Bone marrow (tissue), 2 donors: ENCODE measurements at places on chromosomes 4 and X.

DNA sequence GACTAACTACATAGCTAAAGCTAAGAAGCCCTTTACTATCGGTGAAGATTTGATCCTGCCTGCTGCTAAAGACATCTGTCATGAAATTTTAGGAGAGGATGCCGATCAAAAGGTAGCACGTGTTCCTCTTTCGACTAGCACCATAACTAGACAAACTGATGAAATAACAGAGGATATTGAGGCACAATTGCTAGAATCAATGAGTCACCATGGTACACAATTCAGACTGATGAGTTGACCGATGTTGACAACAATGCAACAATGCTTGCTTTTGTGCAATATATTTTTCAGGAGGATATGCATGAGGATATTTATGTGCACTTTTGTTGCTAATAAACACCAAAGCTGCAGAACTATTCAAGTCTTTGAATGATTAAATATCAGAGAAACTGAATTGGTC is 24.3 kb downstream of the TBCK start:
- DNase-seq: no peak

DNA sequence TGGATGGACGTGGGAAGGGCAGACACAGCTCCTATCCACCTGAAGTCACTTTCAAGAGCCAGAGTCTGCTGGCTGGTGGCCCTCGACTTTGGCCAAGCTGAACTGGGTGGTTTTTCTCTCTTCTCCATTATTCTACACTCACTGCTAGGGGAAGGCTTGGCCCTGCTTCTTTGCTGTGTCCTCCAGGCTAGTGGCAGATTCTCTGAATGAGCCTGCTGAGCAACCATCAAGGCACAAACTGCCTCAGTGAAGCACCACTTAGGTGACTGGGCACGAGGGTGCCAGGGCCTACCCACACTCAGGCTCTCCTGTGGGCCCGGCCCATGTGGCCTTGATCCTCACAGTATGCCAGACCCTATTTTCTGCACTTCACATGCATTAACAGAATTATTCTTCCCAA is 92.0 kb downstream of the PJA1 start:
- no peak for DNase-seq

GRCh38 chrX:46582966-46583365 is 9.4 kb downstream of the CHST7 start:
- no peak for DNase-seq

- no peak for DNase-seq
Measured at GRCh38 chr4:52265781-52266525, 214.8 kb downstream of the SPATA18 start.

DNA sequence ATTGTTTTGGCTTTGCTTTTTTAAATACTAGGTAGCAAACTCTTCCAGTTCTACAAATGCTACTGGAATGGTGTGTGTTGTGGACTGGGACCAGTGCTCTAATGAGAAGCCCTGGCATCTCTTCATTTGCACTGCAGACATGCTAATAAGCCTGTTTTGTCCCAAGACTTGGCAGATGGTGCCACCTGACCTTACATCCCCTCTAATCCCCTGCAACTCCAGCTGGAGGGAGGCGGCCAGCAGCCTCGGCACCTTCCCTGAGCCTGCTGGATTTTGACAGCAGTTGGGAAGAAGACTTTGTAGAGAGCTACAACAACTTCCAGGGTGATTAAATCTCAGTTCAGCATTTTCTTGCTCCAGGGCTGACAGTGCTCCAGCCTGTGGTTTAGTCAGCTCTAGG is 200.0 kb downstream of the DCLK2 start:
- DNase-seq: no peak

DNA sequence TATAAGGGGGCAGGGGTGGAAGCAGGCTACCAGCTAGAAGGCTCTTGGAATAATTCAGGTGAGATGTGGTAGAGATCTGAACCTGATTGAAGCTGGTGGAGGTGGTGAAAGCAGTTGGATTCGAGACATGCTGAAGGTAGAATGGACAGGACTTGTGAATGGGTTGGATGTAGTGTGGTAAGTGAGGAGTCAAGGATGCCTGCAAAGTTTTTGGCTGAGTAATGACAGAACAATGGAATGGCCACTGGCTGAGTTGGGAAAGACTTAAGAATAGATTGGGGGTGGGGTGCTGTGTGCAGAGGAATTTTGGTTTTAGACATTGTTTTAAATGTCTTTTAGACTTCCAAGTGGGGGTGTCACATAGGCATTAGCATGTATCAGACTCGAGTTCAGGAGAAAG is 33.5 kb downstream of the HPF1 start:
- no peak for DNase-seq

GRCh38 chrX:123036401-123036800 is 147.7 kb upstream of the GRIA3 start:
- no peak for DNase-seq

GRCh38 chr4:66972087-66972486 is 573.2 kb downstream of the CENPC start:
- no peak for DNase-seq

DNA sequence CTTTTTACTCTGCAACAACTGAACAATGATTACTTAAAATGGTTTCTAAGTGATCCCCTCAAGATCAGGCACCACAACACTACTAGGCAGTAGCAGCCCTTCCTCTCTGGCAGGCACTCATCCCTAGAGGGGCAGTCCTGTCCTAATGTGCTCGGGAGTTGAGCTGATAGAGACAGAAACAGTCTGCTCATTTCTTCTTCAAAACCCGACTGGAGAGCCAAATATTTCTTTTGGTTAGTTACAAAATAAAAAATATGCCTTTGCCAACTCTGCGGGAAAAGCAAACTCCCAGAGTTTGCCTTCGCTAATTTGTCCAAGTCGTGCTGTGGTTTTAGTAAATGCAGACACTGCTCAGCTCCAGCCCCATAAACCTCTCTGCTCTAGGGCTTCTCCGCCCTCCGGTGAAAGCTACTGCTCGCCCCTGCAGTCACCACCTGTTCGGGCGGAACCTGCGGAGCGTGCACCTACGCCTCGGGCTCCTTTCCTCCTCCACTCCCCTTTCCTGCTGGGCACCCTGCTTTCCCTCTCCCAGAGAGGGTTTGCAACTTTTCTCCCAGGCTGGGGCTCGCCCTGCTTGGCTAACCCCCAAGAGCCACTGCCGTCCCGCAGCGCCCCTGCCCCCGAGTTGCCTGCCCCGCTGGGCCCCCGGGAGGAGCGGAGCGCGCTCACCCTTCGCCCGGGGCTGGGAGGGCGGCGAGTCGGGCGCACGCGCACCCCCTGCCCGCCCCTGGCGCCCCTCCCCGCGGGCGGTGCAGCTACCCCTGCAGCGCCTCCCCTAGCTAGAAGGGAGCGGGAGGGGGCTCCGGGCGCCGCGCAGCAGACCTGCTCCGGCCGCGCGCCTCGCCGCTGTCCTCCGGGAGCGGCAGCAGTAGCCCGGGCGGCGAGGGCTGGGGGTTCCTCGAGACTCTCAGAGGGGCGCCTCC is at the start of gene NPNT:
TSS of gene NPNT (plus strand) at position 812 of the 923 bp plus-strand sequence. CDS start 182 bp downstream, outside the sequence.
- no peak for DNase-seq

DNA sequence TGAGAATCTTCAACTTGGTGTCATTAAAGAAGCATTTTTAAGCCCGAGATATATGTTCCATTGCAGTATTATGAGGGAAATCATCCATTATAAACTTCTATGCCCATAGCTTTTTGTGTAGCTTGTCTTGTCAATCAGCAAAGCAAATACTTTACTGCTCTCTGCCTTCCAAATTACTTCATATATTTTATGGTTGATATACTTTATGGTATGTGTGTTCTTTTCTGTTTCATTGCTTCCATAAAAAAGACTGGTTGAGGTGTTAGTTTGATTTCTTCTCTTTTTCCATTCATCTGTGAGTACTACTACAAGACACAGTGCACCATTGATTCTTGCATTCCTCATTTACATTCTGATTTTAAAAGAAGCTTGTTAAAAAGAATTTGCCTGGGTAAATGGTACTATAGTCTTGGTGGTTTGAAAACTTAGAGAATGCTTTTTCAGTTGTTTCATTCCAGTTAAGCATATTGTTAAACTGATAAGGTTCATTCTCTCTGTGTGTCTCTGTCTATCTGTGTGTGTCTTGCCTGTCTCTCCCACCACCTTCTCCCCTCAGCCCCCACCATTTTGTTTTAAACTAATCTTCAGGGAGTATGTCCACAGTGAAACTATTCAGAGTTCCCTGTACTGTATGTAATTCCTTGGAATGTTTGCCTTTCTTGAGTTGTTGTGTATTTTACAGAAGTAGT is 27.1 kb downstream of the STAG2 start:
- DNase-seq: no peak

- DNase-seq: no peak
Measured at GRCh38 chr4:176099314-176099713, 33.7 kb downstream of the WDR17 start.

DNA sequence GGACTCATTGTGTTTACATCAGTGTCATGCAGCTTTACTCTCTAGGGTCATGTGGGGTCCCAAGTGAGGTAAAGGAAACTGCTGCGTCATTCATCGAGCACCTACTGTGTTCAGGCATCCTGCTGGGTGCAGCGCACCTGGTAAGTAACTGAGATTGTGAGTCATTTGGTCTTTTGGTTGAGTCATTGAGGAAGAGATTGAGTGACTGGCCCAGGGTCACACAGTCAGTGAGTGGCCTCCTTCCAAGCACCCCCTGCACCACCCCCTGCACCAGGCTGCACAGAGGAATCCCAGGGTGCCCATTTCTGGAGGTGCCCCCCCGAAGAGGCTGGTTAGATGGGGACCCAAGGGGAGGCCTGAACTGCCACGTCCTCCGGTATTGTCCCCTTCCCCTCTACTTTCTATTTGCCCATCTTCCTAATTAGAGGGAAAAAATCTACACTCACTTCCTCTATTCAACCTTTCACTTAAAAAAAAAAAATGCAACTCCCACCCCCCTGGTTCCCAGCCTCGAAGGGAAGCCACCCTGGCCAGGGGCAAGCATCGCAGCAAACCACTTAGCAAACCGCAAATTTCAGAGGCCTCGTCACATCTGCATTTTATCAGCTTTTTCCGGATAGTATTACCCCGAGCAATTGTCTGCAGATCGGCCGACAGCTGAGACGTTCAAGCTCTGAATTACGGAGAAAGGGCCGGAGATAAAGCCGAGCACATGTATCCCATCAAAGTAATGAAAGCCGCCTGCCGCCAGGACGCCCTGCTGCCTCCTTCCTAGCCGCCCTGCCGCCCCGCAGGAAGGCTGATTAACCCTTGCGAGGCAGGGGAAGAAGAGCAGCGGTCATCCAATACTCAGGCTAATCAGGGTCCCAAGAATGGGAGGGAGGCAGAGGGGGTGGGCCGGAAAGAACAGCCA is 96.3 kb upstream of the MSX1 start:
- DNase-seq: no peak

GRCh38 chr4:181685461-181685860 is 557.7 kb upstream of the TENM3 start:
- DNase-seq: no peak

- DNase-seq: no peak
Measured at GRCh38 chrX:65910899-65911298, 129.0 kb downstream of the VSIG4 start.

DNA sequence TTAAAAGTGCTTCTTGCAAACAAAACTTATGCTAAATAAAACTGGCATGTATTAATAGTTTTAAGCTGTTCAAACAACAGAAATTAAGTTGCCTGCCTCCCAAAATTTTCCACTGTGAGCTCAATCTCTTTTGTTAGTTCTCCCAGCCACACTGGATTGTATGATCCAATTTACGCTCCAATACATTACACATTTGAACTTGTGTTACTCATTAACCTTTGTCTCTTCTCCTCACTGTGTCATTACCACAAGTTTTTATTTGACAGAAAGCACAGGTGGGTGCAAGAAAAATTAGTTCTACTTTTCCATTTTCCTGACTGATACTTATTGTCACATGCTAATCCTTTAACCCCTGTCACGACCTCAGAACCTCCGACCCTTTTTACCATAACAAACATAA is 55.5 kb downstream of the SHISA3 start:
- DNase-seq: no peak

DNA sequence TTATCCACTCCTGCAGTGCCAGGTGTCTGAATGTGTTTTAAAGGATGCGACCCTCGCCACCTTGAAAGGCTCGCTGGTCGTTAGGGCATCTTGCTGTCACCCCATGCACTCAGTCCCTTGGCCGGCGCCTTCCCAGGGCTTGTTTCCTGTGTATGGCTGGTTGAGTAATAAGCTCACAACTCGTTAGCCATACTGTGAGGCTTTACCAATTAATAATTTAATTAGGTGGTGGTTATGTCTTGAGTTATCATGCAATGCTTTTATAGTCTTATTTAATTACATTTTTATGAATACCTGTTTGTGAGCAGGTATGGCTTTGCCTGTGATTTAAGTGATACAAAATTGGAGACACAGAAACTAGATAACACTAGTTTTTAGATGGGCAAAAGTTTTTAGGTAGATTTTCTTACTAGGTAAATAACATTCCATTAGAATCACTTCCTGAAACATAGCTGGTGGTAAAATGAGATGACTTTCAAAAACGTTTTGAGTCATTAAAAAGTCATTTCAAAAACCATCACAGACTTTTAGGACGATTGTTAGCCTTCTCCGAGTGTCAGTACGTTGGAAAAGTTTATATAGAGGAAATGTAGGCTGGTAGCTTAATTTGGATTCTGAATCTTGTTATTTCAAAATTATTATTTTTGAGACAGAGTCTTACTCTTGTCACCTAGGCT is 18.2 kb downstream of the PTTG2 start:
- peak; percentile 26 for DNase-seq

GRCh38 chrX:51760657-51761056 is 17.4 kb downstream of the GSPT2 start:
- DNase-seq: no peak

DNA sequence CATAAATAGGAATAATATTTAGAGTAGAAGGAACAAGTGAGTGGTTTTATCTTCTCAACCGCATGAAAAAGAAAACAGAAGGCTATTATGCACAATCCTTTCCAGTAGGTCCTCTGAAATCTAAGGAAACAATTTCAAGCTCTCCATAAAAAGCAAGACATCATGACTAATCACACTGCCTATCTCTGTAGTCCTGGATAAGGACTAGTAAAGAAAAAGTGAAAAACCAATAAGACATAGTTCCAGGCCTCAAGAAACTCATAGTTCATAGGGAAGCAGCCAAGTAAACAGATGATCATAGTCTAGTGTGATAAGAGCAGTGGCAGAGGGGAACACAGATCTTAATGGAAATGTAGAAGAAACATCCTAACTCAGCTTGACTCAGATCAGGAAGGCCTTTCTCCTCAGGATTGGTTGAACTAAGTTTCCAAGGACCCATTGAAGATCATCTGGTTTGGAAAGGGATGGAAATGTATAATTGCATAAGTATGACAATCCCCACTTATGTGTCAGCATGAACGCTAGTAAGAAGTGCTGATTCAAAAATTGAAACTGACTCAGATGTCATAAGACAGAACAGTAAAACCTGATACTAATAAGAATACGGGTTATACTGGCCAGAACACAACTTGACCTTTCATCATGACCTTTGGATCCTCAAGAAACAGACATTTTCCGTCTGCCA is 155.3 kb downstream of the GRIA3 start:
- DNase-seq: no peak

DNA sequence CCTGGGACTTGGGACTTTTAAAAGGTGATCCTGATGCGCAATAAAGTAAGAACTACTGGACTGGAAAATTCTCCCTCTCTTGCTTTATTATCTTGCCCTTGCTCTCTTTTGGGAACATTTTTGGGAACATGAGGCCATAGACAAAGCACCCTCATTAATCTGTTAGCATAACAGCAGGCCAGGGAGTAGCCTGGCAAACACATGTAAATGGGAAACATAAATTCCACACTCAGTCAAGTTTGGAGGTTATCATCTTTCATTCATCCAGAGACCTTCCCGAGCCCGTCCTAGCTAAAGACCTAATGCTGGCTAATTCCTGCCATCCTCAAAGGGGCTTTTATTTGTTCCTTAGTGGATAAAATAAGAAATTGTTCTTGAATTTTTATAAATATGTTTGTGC is 162.8 kb upstream of the ARX start:
- DNase-seq: no peak

GRCh38 chr4:1565598-1566295 is 118.4 kb downstream of the FAM53A start:
- no peak for DNase-seq

GRCh38 chr4:163447481-163447880 is 26.1 kb downstream of the TKTL2 start:
- DNase-seq: no peak
